ENCODE measurements at places on chromosomes 6 and 20.

DNA sequence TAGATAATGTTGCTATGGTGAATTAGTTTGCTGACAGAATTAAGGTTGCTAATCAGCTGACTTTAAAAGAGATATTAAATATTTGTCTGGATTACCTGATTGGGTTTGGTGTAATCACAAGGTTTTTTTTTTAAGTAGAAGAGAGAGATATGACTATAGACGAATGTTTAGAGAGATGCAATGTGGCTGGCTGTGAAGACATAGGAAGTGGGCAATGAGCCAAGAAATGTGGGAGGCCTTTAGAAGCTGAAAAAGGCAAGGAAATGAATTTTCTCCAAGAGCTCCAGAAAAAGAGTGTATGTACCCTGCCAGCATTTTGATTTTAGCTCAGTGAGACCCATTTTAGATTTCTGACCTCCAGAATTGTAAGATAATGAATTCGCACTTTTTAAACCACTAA is 598.3 kb downstream of the PKHD1 start:
- no peak for DNase-seq

DNA sequence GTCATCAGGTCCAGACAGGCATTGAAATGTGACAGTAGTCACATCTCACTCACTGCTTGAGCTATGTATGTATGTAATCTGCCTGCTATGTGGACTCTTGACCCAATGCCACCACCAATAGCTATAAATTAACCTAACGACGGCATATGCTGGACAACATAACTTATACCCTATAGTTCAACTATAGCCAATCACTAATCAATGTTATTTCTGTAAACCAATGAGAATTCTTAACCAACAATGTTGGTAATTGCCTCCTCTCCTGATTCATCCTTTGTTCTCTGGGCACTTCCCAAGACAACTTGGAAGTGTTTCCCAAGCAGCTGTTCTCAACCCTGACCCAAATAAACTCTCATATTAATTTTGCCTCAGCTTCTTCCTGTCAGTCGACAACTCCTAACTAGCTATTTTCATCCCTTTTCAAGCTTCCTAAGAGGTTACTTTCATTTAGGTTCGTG is 24.1 kb upstream of the SERPINB1 start:
- no peak for DNase-seq

- peak; percentile 69 for DNase-seq
Observed at GRCh38 chr20:25053255-25054031, 4.5 kb downstream of the ACSS1 start.

- DNase-seq, result no peak
Observed at GRCh38 chr20:57883224-57883623, 173.4 kb upstream of the PMEPA1 start.

- DNase-seq, result no peak
Observed at GRCh38 chr6:75935473-75935793, 137.0 kb downstream of the IMPG1 start.

- DNase-seq, result peak; percentile 59
Observed at GRCh38 chr6:21402368-21402767, 191.2 kb upstream of the SOX4 start.

- DNase-seq, result no peak
Observed at GRCh38 chr6:131124336-131125071, 10.8 kb upstream of the AKAP7 start.

- no peak for DNase-seq
Observed at GRCh38 chr20:10077886-10078285, 43.1 kb downstream of the ANKEF1 start.

- DNase-seq, result no peak
Observed at GRCh38 chr6:126367849-126368248, 27.9 kb downstream of the CENPW start.

DNA sequence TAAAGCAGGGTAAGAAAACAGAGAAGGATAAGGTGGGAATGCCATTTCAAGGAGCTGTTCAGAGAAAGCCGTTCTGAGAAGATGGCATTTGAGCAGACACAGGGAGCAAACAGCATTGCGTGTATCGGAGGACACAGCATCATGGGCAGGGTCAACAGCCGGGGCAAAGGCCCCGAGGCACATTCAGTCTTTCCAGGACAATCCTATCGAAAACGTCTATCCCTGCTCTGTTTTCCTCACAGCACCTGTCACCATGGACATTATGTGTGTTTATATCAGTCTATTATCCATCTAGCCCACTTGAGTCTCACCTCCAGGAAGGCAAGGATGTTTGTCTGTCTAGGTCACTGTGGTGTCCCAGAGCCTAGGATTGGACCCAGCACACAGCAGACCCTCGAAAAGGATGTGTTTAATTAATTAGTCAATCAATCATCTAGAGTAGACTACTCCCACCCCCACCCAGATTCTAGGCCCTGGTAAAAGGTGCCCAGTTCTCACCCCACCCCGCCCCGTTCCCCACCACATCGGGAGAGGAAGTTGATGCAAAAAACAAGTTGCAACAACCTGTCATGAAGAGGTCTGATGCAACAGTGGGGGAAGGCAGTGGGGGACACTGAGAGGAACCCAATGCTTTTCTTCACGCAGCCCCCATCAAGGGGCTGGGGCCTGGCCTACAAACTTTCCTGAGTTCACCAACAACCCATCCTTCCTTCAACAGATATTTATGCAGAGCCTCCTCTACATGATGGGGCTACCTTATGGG is 66.6 kb downstream of the PREX1 start:
- DNase-seq, result no peak

GRCh38 chr6:154441995-154442310 is 68.5 kb downstream of the CNKSR3 start:
- no peak for DNase-seq

GRCh38 chr20:20593447-20594170 is 118.8 kb downstream of the RALGAPA2 start:
- DNase-seq, result peak; percentile 42

- DNase-seq, result no peak
Observed at GRCh38 chr6:90811596-90812226, 224.8 kb upstream of the MAP3K7 start.

DNA sequence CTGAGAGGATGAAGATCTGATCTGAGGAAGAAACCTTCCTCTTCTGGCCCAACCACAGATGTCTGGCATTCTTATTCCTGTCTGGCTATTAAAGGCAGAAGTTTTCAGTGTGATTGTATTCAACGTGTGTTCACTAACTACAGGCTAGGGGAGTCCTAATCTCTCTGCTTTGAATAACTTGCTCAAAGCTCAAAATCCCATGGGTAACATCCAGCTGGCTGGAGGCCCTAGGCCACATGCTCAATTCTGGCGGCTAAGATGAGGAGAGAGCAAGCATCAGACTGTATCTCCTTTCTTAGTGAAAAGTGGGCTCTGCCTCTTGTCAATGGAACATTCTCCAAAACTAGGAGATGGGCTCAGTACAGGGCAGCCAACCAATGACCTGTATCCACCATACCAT is 478.0 kb downstream of the KIF16B start:
- no peak for DNase-seq

DNA sequence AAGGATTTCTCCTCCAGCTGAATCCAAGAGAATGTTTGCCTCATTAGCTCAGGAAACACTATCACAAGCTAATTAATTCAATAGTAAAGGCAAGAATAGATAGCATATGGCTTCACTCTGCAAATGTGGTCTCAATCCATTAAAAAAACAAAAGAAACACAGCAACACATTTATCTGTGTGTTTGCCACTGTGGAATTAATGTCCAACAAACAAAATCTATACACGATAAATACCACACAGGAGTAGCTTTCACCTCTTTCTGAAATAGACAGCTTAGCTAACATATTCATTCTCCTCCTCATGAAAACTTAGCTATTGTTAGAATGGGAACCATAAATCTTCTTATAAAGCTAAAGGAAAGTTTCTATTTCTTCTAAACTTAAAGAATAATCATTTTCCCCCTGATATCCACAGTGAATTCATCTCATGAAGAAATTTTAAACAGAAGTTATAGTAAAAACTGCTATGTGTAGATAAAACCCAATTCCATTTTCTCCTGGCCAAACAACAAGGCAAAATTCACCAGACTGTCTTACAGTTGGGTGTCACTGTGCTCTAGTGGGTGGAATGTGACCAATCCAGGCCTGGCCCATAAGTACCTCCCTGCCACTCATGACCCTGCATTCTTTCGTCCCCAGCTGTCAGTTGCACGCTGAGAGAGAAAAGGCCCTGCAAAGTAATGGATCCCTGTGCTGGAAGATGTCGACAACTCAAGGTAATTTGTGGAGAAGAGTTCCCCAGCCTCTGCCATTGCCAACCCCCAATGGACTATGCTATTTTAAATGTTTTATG is 92.9 kb upstream of the NRSN1 start:
- DNase-seq, result no peak

DNA sequence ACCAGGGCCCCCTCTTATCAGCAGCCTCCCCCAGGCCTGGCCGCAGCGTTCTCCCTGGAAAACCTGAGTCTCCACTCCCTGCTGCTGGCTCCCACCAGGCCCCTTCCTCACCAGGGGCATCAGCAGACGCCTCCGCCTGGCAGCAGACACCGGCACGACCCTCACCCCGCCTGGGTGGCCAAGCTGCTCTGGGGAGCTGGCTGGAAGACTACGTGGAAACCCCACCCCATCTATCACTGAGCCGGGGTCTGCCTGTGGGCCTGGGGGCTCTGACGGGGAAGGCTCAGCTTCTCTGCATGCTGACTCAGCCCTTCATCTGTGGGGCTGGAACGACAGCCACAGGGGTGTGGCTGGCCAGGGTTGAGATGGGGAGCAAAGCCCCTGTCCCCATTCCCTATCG is 19.1 kb upstream of the RBBP8NL start:
- no peak for DNase-seq

- DNase-seq, result peak; percentile 92
Observed at GRCh38 chr6:95240514-95240913, 336.8 kb upstream of the MANEA start.

DNA sequence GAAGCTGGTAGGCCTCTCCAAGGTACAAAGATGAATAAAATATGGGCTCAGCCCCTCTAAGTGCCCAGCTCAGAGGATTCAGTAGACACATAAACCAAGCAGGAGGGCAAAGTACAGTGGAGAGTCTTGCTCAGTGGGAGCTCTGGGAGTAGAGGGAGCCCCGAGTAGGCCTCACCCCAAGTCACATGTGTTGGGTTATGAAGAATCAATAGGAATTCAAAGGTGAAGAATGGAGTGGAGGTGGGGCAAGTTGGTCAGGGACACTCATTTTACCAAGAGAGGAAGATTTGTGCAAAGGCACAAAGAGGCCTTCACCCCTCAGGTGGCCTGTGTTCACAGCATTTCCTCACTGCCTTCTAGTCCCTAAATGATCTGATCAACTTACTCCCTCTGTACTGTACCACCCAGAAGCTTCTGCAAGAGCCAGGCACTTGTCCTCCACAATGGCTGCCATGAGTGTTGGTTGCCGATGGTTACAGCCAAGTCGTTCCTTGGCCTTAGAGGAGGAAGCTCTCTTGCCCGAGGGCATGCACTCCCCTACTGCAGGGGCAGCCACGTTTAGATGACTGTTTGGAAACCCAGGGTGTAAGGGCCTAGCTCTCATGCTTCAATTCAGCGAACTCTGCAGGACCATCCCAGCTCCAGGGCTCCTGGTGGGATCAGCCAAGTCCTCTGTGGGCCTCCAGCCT is 6.7 kb upstream of the CDKN1A start:
- no peak for DNase-seq

DNA sequence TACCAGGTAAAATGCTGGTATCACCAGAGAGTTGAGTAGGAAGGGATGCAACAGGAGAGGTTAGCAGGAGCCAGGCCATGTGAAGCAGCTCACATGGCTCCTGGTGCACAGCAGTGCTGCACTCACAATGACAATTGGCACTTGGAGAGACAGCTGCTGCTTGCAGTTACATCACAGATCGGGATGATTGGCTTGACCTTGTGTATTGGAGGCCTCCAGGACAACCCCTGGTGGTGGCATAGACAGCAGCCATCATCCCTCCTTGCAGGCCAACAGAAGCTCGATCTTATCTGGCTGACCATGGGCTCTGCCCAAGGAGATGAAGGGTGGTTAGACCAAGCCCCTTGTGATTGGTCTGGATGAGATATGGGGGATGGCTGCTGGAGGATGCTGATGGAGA is 73.0 kb downstream of the EYA2 start:
- DNase-seq, result no peak

DNA sequence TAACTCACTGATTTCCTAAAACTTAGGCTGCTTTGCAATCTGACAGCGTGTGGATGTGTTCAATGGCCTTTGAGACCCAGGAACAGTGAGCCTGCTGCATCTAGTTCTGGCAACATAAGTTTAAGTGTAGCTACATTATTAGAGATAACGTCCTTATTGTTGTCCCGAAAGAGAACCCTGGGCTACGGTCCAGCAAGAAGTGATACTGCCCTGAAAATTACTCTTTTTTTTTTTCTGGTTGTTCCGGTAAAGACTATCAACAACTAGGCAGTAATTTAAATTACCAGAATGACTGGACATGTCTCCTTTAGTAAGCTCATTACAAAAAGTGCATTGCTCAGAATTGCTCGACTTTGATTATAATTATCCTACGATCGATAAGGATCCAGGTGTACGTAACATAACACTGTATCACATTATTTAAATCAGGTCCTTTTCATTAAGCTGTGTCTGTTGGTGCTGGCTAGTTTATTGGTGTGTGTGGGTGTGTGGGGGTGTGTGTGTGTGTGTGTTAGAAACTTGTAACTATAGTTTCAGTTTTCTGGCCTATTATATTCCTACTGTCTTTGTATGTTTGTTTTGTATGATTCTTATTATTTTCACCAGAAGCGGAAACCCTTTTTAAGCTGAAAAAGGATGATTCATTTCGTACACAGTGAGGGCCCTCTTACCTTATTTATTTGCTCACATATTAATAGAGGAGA is 3.0 kb downstream of the TSHZ2 start:
- DNase-seq, result no peak
